Activated CD4-positive, alpha-beta T cell treated with anti-CD3 and anti-CD28 coated beads for 48 hours (primary cell): ENCODE measurements at places on chromosomes 12 and 14.

GRCh38 chr12:126038434-126038833, 973.2 kb downstream of the AACS start:
- no peak for DNase-seq

DNA sequence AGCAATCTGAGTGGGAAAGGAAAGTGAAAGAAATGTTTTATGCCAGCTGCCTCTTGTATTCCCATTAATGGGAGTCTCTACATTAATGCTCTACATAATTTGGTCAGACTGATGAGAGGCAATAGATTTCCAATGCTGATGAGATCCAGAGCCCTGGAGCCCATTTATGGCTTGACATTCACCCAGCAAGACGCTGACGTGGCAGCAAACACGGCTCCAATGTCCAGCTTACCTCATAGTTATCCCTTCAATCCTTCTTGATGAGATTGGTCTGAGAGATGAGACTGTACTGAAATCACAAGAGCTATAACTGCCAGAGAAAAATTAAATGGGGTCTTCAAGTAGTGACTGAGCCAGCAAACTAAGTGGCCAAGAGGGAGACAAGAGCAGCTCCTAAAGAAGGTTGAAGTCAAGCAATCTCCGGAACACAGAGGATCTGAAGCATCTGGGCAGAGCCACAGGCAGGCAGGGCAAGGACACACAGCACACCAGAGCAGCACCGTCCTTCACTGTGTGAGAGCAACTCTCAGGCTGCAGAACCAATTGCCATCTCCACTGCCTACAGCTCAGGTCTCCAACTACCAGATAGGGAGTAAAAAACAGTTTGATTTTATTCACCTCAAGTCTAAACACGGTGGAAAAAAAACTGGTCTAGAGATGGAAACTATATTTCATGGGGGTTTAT, 7.3 kb upstream of the MYO1A start:
- DNase-seq = no peak

DNA sequence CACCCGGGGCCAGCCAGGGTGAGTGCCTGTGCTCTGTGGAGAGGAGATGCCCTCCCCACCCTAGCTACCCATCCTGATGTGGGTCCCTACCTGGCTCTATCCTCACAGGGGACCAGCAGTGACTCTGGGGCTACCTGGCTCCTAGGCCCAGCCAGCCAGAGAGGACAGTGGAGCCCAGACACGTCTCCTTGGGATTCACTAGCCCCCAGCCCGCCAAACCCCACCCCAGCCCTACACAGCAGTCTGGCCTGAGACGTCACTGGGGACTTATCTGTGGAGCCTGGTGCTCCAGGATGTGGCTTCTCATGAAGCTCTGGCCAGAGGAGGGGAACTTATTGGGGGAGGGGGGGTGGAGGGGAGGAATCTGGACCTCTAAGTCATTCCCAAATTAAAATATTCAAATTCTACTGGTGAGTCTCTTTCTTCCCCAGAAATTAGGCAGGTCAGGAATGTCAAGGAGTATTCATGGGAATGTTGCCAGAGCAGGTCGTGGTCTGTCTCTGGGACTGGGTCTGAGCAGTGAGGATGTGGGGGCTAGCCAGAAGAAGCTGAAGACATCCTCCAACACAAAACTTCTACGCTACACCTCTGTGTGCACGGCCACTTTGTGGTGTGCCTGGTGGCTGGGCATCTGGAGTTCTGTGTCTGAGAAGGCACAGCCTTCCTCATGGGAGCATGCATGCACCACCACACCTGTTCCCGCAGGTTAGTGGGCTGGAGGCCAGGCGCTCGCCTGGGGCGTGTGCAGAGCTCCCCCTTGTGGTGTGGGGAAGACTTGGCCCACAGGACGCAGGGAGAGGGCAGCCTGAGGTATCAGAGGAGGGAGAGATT, 2.7 kb downstream of the CMTM5 start:
- DNase-seq = peak; percentile 76

GRCh38 chr14:34715127-34715863, 902 bp upstream of the CFL2 start:
- DNase-seq = no peak

- no peak for DNase-seq
Observed at GRCh38 chr12:55718015-55718414, 2.2 kb downstream of the BLOC1S1 start.

GRCh38 chr14:91229743-91230200, 14.7 kb downstream of the GPR68 start:
- DNase-seq = peak; percentile 71

- no peak for DNase-seq
Observed at GRCh38 chr12:124625867-124626675, 58.7 kb upstream of the NCOR2 start.

DNA sequence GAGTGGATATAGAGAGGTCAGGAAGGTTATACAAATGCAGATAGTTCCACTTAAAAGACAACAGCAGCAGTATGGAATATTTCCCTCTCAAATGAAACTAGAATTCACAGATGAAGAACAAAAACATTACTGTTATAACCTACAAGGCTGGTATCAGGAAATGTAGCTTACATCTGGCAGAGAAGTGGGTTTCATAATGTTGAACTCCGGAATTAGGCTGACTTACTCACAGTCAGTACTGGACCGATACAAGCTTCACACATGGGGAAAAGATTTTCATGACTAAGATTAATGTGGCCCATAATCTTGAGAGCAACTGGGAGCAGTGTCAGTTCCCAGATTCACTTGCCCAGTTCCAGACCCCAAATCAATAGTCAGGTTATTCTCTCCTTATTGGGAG, 353.9 kb downstream of the DUSP6 start:
- DNase-seq = no peak

DNA sequence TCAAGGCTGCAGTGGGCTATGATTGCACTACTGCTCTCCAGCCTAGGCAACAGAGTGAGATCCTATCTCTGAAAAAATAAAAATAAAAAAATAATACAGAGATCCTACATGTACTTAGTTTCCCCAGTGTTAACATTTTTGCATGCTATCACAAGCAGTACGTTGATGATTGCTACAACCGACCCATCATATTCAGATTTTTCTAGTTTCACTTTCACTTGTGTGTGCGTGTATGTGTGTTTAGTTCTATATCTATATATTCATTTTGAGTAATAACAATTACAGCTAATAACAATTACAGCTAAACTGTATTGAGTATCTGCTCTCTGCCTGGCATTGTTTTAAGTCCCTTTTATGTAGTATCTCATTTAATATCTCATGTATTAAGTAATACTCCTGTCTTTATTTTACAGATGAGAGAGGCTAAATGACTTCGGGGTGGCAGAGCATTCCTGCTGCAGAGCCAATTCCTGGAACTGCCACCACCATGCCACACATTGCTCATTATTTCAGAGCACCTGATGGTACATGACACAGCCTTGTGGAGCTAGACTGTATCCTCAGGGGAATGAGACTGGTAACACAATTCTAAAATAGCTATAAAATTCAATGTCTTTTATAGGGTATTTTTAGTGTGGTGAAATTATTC, 153.1 kb downstream of the BCAT1 start:
- peak; percentile 6 for DNase-seq

DNA sequence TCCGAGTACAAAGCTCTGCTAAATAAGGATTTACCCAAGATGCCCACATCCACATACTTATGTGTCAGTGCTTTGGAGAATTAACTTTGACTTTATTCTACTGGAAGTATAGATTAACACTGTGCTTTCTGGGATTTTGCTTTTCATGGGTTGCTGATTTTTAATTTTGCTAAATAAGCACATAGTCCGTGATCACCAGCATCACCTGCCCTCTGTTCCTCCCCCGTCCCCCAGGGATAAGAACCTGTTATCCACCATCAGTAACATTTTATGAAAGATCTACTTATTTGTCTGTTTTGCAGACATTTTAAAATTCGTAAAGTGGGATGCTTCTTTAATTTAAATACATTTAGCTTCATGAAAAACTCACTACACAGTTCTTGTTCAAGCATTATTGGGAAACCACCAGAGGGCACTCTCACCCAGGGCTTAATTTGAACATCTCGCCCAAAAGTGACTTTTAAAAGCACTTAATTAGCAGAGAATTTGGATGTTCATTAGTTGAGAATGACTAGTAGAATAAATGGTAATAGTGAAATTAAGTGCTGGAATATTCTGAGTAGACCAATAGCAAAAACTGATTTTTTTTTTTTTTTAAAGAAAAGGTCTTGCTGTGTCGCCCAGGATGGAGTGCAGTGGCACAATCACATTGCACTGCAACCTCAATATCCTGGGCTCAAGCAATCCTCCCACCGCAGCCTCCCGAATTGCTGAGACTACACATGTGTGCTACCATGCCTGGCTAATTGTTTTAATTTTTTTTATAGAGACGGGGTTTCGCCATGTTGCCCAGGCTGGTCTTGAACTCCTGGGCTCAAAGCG, 35.7 kb downstream of the MRPL42 start:
- peak; percentile 67 for DNase-seq

- no peak for DNase-seq
Observed at GRCh38 chr12:1906579-1906978, 11.9 kb downstream of the CACNA2D4 start.

GRCh38 chr14:63401646-63402045, 82.9 kb upstream of the GPHB5 start:
- no peak for DNase-seq

GRCh38 chr12:32230613-32230993, 124.0 kb downstream of the BICD1 start:
- DNase-seq = no peak

DNA sequence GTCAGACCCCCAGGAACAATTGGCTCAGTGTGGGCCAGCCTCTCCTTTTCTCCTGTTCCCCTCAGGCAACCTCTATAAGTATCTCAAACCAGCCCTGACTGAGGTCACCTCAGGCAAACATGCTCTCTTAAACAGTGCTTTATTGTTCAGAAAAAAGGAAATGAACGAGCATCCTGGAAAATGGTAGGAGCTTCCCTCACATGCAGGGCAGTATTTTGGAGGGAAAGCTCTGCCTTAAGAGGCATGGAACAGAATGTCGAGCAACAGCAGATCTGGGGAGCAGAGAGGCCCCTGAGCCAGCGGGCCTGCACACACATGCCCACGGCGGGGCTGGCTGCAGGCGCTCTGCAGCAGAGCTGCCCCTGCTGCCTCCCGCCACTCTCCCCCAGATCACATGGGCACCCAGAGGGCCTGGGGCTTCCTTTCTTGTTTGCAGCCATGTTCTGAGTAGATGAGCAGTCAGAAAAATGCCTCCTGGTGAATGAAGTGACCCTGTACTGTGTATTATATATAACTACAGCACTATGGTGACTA, 42.0 kb downstream of the MOK start:
- no peak for DNase-seq

DNA sequence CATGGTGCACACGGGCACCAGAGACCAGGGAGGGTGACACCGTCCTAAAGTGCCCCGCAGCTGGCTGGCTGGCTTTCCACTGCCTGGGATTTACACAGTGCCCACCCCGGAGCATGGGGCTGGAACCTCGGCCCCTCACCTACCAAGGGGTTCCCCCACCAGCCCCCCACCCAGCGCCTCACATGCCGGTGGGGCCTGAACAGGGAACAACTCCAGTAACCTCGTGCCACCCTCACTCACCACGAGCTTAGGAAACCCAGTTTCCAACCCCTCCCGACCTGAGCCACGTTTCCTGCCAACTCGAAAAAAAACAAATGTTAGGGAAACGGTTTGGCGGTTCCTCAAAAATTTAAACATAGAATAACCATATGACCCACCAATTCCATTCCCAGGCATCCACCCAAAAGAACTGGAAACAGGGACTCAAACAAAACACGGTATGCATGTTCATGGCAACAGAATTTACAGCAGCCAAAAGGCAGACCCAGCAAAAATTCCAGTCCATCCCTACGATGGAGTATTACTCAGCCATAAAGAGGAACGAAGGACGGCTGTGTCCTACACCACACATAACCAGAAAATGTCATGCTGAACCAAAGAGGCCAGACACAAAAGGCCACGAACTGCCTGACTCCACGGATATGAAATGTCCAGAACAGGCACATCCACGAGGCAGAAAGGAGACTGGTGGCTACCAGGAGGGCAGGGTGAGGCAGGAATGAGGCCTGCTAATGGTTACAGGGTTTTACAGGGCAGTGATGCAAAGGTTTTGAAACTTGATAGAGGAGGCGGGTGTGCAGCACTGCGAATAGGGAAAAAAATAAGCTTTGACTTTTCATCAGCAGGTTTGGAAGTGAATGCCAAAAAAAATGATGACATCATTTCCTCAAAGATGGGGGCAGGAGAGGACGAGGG, 68.9 kb downstream of the NCOR2 start:
- no peak for DNase-seq

GRCh38 chr14:24198814-24199524, 3.7 kb upstream of the TM9SF1 start:
- no peak for DNase-seq

DNA sequence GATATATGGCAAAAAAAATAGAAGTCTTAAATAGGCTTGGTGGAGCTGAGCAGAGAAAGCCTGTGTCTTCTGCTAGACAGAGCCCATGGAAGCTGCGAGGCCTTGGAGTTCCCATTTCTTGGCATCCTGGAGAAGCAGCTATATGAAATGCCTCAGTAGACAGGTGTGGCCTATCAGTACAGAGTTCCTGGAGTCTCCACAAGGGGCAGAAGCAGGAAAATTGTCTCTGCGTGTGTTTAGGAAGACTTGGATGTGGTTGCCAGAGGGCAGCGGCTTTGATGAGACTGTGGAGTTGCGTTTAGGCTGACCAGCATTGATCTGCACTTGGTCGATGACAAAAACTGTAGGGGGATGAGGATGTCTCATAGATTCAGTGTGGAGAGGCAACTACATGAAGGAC, 334.5 kb upstream of the SEL1L start:
- DNase-seq = no peak

DNA sequence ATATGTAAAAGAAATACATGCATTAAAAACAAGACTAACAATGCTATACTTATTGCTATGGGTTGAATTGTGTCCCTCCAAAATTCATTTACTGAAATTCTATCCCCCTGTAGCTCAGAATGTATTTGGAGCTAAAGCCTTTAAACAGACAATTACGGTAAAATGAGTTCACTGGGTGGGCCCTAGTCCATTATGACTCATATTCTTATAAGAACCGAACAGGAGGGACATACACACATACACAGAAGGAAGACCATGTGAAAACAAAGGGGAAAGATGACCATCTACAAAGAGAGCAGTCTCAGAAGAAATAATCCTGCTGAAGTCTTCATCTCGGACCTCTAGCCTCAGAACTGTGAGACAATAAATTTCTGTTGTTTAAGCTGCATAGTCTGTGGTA, 77.1 kb upstream of the ANKS1B start:
- no peak for DNase-seq

- no peak for DNase-seq
Observed at GRCh38 chr12:126974779-126975178, 1292.2 kb upstream of the TMEM132C start.

DNA sequence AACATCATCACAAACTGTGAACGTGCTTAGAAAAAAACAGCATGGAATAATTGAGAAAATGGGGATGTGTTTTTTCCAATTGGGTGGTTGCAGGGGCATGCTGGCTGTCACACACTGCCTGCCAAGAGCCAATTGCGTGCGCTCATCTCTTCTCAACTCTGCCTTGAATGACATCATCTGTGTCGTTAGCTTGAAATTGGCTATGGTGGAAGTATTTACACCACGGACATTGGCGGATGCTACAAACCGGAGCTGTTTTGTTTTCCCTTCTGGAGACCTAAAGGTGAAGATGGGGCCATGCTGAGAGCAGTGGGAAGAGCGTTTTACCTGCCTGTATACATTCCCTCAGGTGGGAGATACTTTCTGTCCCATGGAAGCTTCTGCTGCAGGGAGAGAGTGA, 71.5 kb downstream of the PRMT8 start:
- DNase-seq = no peak
